Pons (tissue), 1 donor: ENCODE measurements at places on chromosomes 3 and 15.

DNA sequence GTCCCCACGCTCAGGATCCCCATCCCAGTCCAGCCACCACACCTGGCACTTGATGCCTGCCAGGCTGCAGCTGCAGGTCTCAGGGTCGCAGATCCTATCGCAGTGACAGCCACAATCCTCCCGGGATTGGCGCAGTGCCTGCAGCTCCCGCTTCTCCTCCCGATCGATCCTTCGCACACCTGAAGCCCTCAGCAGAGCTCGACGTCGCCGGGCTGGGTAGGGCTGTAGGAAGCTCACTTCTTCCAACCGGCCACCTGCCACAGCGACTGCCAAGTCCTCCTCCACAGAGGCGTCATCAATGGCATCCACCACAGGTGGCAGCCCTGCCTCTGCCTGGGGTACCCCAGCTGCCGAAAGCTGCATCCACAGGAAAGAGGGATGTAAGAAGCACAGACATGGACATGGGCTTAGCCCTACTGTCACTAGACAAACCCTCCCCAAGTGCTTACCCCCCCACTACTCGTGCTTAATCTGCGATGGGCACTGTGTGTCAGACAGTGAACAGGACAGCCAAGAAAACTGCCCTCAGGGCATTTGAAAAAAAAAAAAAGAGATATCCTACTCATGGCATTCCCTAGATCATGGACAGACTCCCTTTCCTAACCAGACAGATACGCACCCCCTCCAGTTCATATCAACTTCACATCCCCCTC, 9.2 kb downstream of the CSRNP1 start:
- DNase-seq = no peak

- no peak for DNase-seq
These were observed 21.8 kb downstream of the GREM1 start for GRCh38 chr15:32739522-32740063.

- no peak for DNase-seq
These were observed 7.3 kb upstream of the MCCC1 start for GRCh38 chr3:183106635-183107034.

- peak; percentile 95 for DNase-seq
These were observed 80.6 kb downstream of the RBPMS2 start for GRCh38 chr15:64694816-64695215.

DNA sequence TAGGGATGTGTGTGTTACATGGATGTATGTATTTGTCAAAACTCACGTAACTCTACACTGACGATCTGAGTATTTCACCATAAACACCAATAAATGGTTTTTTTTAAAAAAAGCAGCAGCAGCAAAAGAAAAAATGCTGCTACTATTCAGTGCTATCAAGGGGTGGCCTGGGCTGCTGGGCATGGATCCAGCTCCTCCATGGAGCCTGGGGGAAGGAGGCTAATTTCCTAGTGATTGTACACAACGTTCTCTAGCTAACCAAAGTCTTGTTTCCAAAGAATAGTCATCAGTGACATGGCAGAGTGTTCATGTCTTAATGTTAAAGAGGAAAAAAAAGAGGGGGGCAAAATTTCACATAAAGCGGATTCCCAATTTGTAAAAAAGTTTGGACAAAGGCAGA, 29.0 kb downstream of the POMGNT2 start:
- no peak for DNase-seq

DNA sequence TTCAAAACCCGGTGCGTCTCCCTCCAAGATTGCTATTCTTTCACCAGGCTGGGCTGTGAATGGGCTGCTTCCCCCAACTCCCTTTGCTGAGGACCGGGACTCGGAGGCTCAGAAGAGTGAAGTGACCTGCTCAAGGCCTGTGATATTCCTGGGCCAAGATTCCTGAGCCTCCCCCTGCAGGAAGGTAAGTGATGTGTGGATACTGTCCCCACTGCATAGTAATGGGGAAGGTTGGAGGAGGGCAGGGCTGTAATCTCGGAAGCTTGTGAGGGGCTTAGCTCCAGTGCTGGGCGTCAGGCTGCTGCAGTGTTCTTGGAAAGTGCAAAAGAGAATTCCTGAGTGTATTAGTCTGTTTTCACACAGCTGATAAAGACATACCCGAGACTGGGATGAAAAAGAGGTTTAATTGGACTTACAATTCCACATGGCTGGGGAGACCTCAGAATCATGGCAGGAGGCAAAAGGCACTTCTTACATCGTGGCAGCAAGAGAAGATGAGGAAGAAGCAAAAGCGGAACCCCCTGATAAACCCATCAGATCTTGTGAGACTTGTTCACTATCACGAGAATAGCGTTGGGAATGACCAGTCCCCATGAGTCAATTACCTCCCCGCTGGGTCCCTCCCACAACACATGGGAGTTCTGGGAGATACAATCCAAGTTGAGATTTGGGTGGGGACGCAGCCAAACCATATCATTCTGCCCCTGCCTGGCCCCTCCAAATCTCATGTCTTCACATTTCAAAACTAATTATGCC, 67.6 kb downstream of the EFCAB12 start:
- DNase-seq = no peak

DNA sequence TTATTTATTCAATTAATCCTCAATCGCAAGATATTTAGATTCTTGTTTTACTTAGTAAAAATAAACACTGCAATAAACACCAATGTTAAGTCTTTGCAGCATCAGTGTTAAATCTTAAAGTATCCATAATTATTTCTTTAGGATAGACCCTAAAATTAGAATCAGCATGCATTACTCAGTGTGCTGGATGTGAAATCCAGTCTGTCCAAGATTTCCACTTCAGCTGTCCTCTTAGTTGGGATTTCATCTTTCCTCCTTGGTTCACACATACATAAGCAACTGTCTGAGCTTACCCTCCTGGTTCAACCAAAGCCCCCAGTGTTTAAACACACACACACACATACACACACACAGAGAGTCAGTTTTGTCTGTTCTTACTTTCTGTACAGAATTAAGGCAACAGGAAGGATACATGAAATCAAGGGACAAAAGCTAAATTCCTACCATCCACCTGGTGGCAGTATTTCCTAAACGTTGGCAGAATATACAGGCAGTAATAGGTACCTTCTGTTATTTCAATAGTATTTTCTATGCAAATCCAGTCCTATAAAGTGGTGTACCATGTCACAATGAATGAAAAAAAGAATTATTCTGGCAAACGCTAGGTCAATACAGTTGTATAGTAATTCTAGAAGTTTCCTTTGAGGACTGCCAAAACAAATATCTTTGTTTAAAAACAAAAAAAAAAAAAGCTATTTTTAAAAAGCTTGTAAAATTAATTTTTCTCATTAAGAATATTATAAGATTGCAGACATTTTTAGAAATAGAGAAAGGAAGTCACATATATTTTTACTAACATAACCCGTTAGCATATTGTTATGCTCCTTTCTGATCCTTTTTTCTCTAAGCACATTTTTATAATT, 27.3 kb upstream of the DMXL2 start:
- peak; percentile 91 for DNase-seq
